Activated naive CD8-positive, alpha-beta T cell treated with anti-CD3 and anti-CD28 coated beads, Interleukin-2, amount 50 U/mL, for 24 hours (primary cell): ENCODE measurements at places on chromosomes 7 and 10.

GRCh38 chr10:61406242-61406641 is 46.9 kb downstream of the TMEM26 start:
- DNase-seq: no peak

GRCh38 chr10:103480521-103480920 is 1.5 kb upstream of the CALHM3 start:
- DNase-seq: no peak

DNA sequence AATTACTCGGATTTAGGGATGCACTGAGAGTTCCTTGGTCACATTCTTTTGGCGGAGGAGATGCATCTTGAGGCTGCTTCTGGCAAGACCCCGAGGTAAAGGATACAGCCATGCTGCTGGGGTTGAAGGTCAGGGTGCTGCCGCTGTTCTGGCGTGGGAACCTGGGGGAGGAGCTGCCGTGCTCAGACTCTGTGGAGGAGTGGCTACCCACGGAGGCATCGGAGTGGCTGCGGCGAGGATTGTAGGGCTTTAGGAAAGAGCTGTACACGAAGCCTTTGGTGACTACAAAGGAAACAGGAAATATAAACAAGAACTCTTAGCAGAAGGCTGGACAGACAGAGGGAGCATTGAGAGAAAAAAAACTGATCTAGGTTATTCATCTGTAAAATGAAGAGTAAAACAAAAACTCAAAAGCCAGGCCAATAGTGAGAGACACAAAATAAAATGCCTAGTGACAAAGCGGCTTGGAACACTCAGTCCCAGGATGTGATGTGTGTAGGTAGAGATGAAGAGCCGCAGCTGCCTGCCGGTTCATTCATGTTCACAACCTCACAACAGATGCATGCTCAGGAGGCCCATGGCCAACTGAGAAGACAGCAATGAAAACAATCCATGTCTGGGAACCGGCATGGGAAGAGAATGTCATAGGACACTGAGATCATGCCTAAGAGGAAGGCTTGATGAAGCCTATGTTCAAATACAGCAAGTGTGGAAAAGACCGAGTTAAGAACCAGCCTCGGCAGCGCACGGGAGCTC is 97.8 kb downstream of the ABCC2 start:
- DNase-seq: no peak

DNA sequence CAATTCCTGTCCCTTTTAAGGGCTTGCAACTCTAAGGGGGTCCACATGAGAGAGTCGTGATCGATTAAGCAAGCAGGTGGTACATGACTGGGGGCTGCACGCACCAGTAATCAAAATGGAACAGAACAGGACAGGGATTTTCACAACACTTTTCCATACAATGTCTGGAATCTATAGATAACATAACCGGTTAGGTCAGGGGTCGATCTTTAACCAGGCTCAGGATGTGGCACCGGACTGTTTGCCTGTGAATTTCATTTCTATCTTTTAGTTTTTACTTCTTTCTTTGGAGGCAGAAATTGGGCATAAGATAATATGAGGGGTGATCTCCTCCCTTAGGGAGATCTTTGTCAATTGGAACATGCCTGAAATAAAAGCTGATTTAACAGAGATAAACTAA is 370.1 kb downstream of the IPMK start:
- DNase-seq: no peak

- no peak for DNase-seq
Measured at GRCh38 chr7:30430276-30430675, 48.3 kb downstream of the NOD1 start.

DNA sequence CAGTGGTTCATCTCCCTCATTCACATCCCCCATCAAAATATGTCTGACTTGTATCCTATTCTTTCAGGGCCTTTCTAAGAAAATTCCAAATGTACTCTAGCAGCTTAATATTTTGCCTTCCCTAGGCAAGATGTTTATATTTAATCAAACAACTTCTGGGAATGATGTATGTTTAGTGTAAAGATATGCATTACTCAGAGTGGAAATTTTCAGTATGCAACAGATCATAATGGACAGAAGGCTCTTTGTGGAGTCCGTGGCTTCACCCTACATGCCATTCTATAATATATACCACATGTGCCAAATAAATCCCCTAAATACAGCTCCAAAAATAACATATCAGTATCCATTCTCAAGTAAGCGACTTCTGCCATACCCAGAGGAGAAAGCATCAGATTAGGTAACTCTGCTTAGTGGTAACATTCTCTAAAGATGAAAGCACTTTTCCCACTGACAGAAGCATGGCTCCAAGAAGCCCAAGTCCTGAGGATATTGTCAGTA is 316.6 kb downstream of the KCNMA1 start:
- no peak for DNase-seq

GRCh38 chr10:16820421-16820820 is 3.2 kb upstream of the RSU1 start:
- no peak for DNase-seq

- DNase-seq: no peak
Measured at GRCh38 chr10:97312897-97313296, 6.2 kb upstream of the FRAT1 start.

DNA sequence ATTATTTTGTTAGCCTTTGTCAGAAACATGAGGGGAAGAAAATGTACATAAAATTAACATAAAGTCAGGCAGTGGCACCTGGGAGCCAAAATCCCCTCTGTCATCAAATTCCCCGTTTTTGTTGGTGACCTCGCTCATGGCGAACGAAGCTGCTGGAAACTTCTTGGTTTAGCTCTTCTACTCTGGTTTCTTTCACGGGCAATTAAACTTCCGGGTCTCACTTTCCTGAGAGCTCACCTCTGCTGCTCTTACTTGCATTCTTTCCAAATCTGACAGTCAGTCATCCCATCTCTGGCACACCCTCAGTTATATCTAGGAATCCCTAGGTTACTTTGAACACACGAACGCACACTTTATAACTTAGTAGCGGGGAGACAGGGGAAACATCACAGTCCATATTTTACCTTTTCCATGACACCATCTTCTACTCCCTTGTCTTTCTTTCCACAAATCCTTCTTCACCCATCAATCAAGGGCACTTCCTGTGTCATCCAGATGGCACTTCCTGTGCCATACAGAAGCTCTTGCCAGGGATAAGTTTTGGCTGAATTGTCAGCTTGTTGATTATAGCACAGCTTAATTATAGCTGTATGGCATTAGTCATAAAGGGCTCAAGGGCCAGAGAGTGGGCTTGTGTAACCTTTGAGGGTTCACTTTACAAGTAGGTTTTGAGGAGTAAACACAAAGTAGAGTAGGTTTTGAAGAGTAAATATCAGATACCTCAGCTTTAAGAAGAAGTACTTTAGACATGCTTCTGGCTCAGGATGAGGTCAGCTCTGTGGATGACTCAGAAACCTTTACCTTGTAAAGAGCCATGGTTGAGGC is 105.1 kb downstream of the GATA3 start:
- no peak for DNase-seq

GRCh38 chr7:50450590-50451032 is 461 bp upstream of the FIGNL1 start:
- DNase-seq: peak; percentile 37

DNA sequence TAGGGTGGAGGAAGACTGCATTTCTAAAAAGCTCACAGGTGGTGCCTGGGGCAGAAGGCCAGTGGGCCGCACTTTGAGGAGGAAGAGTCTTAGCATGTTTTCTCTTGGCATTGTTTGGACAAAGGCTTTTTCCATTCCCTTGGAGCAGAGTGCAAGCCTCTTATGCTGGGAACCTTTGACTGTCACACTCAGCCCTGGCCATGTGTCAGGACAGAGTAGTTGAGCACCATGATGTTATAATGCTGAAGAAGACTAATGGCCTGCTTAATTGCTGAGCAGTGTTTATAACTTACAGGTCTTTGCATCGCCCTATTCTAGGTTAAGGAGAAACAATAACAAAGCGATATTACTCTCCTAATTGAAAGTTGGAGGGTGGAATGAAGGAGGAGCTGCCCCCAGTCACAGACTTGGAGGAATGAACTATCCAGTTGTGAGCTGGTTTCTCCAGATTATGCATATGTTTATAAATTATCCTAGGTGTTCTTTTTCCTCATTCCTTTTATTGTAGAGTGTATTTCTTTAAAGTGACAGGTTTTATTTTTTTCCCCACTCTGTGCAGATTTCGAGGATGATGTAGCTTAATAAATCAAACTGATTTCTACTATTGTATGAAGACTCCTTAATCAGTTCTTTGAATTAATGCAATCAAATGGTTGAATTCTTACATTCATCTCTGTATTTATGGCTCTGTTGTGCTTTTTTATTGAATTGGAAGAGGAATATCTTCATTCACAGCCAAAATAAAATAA is 767.0 kb downstream of the LRMDA start:
- DNase-seq: no peak

GRCh38 chr10:133225707-133226191 is 4.3 kb upstream of the UTF1 start:
- no peak for DNase-seq

- no peak for DNase-seq
Measured at GRCh38 chr10:4407783-4408182, 418.2 kb upstream of the AKR1E2 start.

GRCh38 chr7:17611611-17612010 is 313.2 kb downstream of the AHR start:
- DNase-seq: no peak

- no peak for DNase-seq
Measured at GRCh38 chr10:124041675-124042445, 51.5 kb downstream of the CHST15 start.

DNA sequence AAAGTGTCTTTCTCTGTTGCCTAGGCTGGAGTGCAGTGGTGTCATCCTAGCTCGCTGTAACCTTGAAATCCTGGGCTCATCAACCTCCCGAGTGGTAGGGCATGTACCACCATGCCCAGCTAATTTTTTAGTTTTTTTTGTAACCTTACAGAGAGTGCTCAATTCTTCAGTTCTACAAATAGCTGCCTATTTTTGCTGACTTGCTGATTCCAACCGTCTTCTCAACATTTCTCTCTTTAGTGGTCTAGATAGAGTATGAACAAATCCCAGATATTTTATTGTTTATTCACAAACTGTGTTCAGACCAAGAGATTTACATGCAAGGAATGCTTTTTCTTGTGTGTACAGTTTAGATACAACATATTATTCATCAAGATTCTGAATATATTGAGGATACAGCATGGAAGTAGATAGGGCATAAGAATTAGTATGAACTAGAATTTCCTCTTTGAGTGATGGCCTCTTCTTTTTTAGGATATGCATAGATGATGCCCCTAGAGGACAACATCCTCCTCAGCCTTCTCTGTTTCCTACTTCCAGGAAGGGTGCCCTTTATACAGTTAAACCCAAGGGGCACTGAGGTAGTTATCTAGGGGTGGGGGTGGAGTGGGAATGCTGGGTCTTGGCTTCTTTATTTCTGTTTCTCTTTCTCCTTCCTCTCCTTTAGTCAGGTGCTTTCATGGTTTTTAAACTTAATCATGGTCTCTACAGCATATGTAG is 26.0 kb downstream of the PRPF18 start:
- DNase-seq: no peak

DNA sequence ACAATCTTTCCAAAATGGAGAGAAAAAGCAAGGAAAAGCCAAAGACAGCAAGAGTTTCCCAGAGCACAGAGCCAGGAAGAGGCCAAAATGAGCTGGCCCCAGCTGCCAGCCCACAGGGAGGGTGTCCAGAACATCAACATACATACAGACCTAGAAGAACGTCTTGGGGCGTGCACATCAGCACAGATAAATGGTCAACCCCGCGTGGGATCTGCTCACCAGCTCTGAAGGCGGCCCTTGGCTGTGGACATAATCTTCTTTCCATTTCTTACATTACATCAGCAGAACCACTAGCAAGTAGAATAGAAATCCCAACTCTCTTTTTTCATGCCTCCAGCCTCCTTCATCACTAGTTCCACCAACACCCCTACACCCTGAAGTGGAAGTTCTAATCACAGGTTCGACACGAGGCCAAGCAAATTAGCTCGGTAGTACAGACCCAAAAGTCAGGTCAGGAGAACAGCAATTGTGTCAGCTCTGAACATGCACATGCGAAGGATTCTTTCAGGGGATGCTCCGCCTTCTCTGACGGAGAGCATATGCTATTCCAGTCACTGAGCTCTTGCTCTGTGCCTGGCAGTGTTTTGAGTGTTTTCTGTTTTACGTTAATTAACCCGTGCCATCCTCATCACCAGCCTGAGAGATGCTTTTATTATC is 16.4 kb downstream of the SH3PXD2A start:
- no peak for DNase-seq

- DNase-seq: no peak
Measured at GRCh38 chr7:142153400-142153799, 41.9 kb downstream of the MGAM2 start.

- DNase-seq: no peak
Measured at GRCh38 chr10:119344381-119344780, 137.0 kb downstream of the GRK5 start.

DNA sequence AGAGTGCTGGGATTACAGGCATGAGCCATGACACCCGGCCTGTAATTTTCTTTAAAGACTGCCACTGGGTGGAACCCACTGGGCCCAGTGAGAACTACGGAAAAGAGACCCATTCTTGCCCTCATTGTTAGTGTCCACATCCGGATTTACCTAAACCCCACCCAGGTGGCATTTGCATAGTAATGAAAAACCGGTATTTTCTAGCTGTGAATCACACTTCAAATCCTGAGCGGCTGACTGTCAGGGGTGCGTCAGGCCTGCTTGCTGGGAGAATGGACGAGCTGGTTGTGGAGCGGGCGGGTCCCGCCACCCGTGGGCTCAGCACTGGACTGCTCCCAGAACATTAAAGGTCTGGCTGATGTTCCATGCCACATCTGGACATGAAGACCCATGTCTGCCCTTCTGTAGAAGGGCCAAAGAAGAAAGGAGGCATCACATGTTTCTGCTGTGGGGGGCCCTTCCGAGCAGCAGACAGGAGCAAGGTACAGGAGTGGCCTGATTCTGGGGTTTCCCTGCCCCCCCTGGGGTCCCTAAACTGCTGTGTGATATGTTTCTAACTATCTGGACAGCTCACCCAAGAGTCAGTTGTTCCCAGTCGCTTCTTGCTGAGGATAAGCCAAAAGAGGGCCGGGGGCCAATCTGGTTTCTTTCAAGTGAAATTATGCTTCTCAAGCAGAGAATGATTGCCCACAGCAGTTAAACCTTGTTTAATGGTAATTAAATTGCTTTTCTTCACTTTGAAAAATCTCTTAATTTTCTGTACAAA is 46.4 kb downstream of the KIAA1217 start:
- no peak for DNase-seq

- DNase-seq: no peak
Measured at GRCh38 chr7:108044345-108044744, 41.4 kb upstream of the LAMB1 start.

- no peak for DNase-seq
Measured at GRCh38 chr7:101941481-101942383, 124.3 kb downstream of the CUX1 start.

- DNase-seq: no peak
Measured at GRCh38 chr10:14556285-14556956, 218.3 kb downstream of the FAM107B start.
